Fibroblast of lung (primary cell): ENCODE measurements at places on chromosomes 12 and 14.

DNA sequence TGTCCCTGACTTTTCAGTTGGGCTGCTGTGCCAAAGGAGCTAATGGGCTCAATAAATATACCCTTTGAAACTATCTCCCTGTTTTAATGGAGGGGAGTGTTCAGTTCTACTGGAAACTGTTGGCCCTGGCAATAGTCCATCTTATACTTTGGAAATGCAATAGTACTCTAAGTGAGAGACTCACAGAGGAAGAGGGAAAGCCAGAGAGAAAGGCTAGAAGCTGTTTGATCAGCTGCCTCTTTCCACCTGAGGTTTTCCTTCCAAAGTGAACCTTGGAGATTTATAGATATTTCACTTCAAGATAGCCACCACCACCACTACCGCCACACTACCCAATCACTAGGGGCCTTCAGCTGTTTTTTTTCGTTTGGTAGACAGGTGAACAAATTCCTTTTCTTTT, 93.6 kb upstream of the CCDC91 start:
- DNase-seq: no peak

GRCh38 chr14:52314595-52315354, 663 bp downstream of the PTGER2 start:
- no peak for DNase-seq

GRCh38 chr12:109775172-109775881, 57.9 kb downstream of the TRPV4 start:
- DNase-seq: peak; percentile 66

DNA sequence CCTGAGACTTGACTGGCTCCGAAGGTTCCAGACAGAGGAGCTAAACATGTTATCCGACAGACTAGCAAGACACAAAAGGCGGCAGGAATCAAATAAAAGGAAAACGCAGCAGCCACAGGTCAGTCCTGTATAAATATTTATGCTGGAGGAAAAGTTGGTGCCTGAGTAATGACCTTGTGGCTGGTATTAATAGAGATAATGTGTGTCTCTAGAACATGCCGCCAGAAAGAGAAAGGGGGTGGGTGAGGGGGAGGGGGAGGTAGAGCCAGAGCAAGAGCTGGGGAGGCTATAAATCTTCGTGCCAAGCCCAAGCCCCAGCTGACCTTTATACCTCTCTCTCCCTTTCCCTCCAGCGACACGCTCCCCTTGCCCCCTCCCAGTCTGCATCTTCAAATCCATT, 590.4 kb downstream of the MED13L start:
- no peak for DNase-seq

- no peak for DNase-seq
Measured at GRCh38 chr14:72559669-72560255, 334.1 kb downstream of the DPF3 start.
